NB4 (cell line): ENCODE measurements at places on chromosomes 13 and 19.
A peak's percentile ranks its signal among the peaks of the same experiment; 100 is the strongest.

- DNase-seq = peak; percentile 48
Observed at GRCh38 chr19:16025108-16026101, 50.9 kb upstream of the TPM4 start.

DNA sequence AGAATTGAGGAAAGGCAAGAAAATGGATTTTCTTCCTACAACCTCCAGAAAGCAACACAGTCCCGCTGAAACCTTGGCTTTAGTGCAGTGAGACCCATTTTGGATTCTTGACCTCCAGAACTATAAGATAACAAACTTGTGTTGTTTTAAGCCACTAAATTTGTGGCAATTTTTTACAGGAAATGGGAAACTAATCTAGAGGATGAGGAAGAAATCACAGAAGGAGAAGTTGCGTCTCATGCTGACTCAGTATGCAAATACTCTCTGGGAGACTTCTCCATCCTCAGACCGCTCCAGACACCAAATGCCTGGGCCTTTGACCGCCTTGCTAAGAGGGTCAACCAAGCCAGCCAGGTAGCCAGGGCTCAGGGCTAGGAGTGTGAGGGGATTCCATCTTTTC, 13.1 kb upstream of the CEACAM16 start:
- no peak for DNase-seq

DNA sequence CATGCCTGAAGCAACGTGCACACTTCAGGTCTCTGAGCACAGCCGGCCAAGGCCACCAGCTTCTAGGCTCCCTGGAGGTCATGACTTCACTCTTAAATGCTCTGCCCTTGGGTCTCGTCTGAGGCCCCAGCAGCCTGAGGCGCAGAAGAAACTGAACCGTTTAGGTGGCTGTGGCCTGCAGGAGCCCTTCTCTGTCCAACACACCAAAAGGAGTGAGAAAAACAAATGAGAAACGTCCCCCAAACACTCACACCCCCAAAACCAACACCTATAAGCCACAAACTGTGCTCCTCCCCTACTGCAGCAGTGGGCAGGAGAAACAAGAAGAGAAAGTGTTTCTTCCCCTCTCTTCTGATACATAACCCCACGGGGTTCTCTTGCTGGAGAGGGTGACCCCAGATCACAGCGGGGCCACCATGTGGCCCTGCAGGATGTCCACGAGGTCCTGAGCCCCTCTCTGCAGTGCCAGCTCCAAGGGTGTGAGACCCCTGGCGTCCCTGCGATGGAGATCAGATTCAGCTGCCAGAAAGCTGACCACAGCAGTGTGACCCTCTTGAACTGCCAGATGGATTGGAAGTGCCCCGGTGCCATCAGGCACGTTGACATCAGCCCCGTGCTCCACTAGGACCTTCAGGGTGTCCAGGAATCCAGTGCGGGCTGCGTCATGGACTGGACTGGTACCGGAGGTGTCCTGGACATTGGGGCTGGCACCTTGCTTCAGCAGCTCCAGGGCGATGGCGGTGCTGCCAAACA, 1.0 kb upstream of the KRI1 start:
- peak; percentile 95 for DNase-seq

DNA sequence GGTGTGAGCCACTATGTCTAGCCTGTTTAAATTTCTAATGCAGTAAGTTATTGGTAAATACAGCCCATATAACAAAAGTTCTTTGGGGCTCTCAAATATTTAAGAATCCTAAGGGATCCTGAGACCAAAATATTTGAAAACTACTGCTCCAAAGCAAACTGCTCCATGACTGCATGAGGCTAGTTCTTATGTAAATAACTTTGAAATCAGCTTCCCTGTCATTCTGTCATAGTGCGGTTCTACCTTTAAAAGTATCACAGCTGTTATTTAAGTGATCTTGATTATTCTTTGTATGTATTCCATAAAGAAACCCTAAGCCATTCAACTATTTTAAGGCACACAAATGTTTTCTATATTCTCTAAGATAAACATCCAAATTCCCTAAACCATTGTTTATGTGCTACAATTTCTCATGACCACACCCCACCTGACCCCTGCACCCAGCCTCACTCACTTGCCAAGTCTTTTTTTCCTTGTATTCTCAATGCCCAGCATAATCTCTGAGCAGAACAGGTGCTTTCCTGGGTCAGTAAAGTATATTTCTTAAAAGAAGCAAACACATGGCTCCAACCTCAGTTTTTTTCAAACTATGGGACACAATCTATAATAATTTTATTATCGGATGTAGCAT, 146.6 kb downstream of the RNF17 start:
- no peak for DNase-seq

GRCh38 chr19:5603626-5604025, 18.9 kb downstream of the SAFB2 start:
- no peak for DNase-seq

GRCh38 chr13:74251778-74252519, 117.7 kb upstream of the KLF12 start:
- no peak for DNase-seq

GRCh38 chr19:42693760-42694350, 46.4 kb downstream of the PSG3 start:
- peak; percentile 24 for DNase-seq

- no peak for DNase-seq
Observed at GRCh38 chr19:40178756-40179155, 12.5 kb upstream of the MAP3K10 start.

GRCh38 chr19:29510701-29511265, 15.0 kb upstream of the VSTM2B start:
- no peak for DNase-seq

DNA sequence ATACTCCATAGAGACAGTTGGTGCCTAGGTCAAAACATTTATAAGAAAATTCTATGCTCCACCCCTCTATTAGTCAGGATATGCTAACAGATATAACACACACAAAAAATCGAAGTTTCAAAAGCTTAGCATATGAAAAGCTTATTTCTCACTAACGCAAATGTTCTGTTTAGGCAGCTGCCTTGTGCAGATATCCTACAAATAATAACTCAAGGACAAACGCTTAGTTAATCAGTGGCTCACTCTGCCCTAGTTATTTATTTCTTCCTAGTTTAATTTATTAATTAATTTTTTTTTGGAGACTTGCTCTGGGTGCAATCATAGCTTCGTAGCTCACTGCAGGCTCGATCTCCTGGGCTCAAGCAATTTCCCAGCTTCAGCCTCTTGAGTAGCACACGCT, 259.7 kb upstream of the GPC6 start:
- DNase-seq = no peak

- DNase-seq = peak; percentile 73
Observed at GRCh38 chr13:75415694-75416093, 66.3 kb downstream of the TBC1D4 start.

- DNase-seq = no peak
Observed at GRCh38 chr13:95527955-95528354, 24.6 kb upstream of the CLDN10 start.

- no peak for DNase-seq
Observed at GRCh38 chr13:74210693-74211393, 76.6 kb upstream of the KLF12 start.

GRCh38 chr13:28258417-28258816, 120.1 kb downstream of the PAN3 start:
- no peak for DNase-seq

DNA sequence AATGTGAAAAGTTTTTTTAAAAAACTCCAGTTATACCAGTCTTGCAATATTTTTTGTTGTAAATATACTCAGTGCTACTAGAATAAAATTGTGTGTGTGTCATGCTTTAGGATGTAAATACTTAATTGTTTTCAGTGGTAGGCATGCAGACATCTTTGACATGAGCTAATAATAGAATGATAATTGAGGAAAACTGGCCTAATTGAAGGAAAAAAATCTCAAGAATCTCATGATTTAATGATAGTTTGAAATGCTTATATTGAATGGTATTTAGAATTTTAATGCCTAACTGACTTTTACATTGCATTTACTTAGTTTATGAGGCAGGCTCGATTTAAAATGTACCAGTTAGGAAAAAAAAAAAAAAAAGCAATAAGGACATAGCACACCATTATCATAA, 3.2 kb upstream of the MAB21L1 start:
- no peak for DNase-seq

DNA sequence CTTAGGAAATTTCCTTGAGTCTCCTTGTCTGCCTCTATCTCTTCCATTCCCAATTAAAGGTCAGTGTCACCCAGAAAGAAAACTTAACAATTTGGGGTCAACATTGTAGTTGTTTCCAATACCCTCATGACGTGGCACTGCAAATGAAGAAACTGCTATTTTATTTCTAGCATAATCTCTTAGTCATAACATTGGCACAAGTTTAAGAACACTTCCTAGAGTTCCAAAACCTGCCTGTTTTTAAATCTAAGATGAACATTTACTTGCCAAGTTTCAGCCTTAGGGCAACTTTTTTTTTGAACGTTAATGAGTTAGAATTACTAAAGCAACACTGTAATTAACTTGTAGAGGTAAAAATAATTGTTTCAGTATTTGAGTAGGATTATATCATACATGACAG, 108.0 kb downstream of the LMO7 start:
- no peak for DNase-seq

DNA sequence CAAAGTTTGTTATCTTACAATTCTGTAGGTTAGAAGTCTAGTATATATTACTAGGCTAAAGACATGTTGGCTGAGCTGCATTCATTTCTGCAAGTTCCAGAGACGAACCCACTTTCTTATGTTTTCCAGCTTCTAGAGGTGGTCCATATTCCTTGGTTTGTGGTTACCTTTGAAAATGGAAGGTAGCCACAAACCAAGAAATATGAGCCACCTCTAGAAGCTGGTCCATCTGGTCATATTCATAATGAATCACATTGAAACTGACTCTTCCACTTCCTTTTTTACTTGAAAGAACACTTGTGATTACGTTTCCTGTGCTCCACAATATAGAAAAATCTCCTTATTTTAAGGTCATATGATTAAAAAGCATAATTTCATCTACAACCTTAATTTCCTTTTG, 943.0 kb upstream of the PCDH9 start:
- no peak for DNase-seq

- DNase-seq = no peak
Observed at GRCh38 chr13:93244918-93245280, 18.3 kb downstream of the GPC6 start.

DNA sequence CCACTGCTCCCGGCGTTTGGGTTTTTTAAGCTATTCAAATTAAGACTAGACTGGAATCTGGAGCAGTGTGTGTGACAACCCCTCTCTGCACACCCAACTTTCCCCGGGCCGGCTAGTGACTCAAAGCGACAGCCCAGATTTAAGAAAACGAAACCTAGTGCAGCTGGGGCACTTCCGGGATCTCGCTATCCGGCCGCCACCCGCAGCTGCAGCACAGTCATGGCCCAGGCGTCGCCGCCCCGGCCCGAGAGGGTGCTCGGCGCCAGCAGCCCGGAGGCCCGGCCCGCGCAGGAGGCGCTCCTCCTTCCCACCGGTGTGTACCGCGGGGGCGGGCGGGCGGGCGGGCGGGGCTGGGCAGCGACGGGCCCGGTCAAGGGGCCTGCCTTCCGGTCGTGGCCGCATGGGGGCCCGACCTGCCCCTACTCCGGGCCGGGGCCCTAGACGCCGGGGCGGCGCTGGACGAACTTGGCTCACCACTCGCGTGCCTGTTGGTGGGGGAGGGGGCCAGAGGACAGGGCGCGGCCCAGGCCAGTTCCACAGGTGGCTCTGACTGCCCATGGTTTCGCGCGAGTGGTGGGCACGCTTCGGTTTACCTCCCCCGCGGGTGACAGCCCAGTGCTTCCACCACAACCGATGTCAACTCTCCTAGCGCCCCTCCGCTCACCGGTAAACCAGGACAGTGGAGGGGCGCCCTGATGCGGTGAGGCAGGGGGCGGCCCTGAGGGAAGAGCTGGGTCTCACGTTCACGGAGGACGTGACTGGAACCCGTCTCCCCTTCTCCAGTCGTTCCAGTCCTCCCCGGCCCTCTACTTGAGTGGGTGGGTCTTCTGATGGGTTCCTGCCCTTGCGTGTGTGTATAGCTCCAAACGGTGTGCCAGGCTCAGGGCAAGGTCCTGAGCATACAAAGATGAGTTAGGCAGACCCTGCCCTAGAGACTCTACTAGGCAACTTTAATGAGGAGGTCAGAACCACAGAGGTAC, at the start of gene PHF11:
Gene PHF11 (plus strand): TSS at position 171 of the 980 bp plus-strand sequence. CDS start 49 bp downstream, at position 220.
- DNase-seq = peak; percentile 89

DNA sequence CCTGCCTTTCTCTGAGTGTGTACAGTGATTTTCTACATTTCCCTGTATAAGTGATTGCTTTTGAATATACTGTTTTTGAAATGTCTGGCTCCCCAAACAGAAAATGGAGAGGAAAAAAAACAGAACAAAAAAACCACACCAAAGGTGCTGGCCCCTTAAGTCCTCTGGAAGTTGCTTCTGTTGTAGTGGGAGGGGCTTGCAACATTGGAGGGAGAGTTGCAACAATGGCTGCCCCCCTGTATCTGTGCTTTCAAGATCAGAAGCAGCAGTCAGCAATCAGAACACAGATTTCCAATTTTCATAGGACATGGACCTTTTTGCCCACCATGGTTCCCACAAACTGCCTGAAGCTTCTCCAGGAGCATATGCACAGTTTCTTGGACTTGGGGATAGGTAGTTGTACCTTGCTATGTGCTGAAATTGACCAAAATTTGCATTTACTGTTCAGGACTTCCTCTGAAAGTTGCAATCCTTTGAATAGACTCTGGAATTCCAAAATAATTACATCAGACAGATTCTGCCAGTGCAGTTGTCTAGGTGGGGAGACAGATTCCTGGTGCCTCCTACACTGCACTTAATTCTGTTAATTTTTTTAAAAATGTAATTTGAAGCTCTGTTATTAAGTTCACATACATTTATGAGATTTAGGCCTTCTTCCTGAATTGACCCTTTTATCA, 13.8 kb downstream of the BIVM start:
- DNase-seq = peak; percentile 39

- no peak for DNase-seq
Observed at GRCh38 chr13:113105032-113105920, at the start of gene F7. Gene F7, plus strand, starts transcription at chr13:113105791. Its CDS starts 51 bp downstream, at chr13:113105842.

DNA sequence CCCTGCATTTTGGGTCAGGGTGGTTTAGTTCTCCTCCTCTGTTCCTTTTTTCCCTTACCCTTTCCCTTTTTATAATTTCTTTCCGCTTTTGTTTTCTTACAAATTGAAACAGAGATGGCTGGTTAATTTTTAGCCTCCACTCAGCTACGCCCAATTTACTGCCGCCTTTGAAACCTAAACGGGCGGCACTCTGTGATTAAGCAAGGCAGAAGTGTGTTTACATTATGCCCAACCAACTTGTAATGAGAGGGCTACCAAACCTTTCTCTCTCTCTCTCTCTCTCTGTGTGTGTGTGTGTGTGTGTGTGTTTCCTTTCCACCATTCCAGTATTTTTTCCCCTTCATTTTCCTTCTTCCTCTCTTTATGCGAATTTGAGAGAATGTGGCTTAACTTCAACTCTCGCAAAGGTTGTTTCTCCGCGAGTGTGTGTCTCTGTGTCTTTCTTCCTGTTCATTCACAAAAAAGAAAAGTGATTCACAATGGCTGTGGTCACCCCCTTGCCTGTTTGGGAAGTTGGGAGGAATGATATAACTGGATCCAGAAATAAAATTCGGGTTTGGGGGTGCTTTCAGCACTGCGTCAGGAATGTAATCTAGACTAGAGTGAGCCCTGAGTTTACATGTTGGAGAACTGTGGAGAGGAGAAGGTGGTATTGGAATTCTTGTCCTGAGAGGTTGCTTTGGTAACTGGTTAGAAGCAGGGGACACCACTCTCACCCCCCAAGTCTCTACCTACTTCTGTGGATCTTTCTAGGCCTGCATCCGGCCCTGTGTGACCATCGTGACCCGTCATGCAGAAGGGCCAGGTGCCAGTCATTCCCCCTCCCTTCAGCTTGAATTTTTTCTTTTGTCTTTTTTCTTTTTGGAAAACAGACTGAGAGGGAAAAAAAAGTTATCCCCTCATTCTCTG, 31.4 kb downstream of the NFIX start:
- no peak for DNase-seq
